Neural crest cell (in vitro differentiated cells): ENCODE measurements at places on chromosomes 5 and 9.

DNA sequence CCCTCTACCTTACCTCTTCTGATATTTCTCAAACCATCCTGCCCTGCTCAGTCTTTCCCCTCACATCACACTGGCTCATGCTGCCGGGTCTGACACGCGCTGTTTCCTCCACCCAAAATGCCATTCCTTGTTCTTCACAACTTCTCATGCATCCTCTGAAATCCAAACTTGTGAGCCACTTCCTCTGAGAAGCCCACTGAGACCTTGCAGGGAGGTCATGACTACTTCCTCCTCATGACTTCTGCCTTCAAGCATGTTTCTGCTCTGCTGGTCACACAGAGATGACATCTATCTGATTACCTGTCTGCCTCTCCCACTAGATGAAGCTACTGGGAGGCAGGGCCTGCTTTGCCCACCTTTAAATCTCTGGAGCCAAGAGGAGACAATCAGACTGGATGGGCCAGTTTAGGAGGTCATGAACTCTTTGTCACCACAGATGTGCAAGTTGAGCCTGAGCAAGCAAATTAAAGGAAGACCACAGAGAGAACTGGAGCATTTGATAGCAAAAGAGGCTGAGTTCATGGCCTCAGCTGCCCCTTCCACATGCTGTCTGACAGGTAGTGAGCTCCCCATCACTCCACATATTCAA is 119.8 kb upstream of the TBC1D2 start:
- DNase-seq = no peak
- no peak overlapping the region for H3K27ac ChIP-seq
- H3K27me3 ChIP-seq = peaks cover 3% of the 10 kb centered on the region
- peaks cover 4% of the 10 kb centered on the region for H3K4me1 ChIP-seq
- H3K4me3 ChIP-seq = no peak overlapping the region

GRCh38 chr9:93295456-93296076 is 111.6 kb downstream of the WNK2 start:
- H3K36me3 ChIP-seq = no peaks in the 10 kb centered on the region
- peaks cover 3% of the 10 kb centered on the region for H3K27me3 ChIP-seq
- DNase-seq = no peak
- H3K4me1 ChIP-seq = peaks cover 2% of the 10 kb centered on the region

DNA sequence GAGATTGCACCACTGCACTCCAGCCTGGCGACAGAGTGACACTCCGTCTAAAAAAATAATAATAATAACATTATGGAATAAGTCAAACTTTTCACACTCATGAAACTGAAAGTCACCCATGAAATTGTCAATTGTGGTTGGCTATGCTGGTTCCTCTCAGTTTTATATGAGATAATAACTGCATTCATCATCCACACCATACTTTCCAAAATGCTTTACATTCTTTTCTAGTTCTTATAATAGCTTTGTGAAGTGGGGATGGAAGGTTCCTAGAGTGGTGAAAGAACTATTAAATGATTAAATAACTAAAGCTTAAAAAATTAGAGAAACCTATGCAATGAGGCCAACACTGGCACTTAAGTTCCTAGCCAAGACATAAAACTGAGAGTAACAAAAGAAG is 12.6 kb upstream of the ASPN start:
- DNase-seq = no peak
- H3K4me3 ChIP-seq = no peak overlapping the region
- H3K36me3 ChIP-seq = no peaks in the 10 kb centered on the region
- H3K4me1 ChIP-seq = peaks cover 16% of the 10 kb centered on the region
- no peaks in the 10 kb centered on the region for H3K27me3 ChIP-seq
- H3K27ac ChIP-seq = no peak overlapping the region

- peak; percentile 84 for DNase-seq
- H3K4me1 ChIP-seq = peaks cover 26% of the 10 kb centered on the region
- peak within 1 kb of the TSS; percentile 99 for H3K27ac ChIP-seq
- no peaks in the 10 kb centered on the region for H3K27me3 ChIP-seq
- peak within 1 kb of the TSS; percentile 99 for H3K4me3 ChIP-seq
- H3K36me3 ChIP-seq = peaks cover 7% of the 10 kb centered on the region
Observed at GRCh38 chr5:134176511-134177368, at the start of gene SKP1. TSS of gene SKP1 (minus strand) at chr5:134176950. CDS start at chr5:134174022, 2,928 bp downstream.

GRCh38 chr5:108006791-108007190 is 336.1 kb upstream of the EFNA5 start:
- no peak overlapping the region for H3K4me3 ChIP-seq
- no peaks in the 10 kb centered on the region for H3K36me3 ChIP-seq
- H3K4me1 ChIP-seq = peaks cover 4% of the 10 kb centered on the region
- no peak overlapping the region for H3K27ac ChIP-seq
- no peaks in the 10 kb centered on the region for H3K27me3 ChIP-seq
- no peak for DNase-seq

DNA sequence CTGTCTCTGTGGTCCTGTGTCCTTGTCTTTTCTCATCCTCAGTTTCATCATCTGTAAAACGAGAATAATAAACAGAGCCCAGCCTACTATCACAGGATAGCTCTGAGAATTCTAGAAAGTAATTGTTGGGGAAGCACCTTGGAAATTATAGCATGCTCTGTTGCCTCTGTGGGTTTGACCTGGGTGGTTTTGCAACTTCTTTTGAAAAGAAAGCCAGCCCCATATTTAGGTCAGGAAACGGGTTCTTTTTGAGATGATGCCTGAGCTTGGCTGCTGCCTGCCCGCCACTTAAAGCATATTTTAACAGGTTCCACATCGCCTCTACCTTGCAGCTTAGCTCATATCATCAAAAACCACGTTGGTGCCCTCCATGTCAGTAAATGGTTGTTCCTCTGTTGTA is 111.1 kb downstream of the TLR4 start:
- no peak for DNase-seq
- H3K4me1 ChIP-seq = no peaks in the 10 kb centered on the region
- no peak overlapping the region for H3K27ac ChIP-seq
- H3K27me3 ChIP-seq = peaks cover 3% of the 10 kb centered on the region

DNA sequence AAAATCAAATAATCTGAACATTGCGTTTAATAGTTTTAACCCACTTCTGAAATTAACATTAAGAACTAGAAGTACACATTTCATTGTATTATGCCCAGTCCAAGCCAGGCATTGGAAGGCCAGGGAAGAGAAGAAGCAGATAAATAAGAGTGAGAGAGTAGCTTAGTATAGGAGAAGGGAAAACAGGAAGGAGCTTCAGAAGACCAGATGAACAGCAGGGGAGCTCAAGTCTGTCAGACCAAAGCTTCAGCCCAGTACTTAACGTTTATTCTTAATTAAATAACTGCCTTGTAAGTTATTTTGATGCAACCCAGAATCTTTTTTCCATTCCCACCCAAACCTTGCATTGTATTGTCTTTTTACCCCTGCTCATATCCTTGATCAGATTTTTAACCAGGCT is 11.5 kb upstream of the FAM120AOS start:
- H3K4me1 ChIP-seq = peaks cover 57% of the 10 kb centered on the region
- H3K27ac ChIP-seq = no peak overlapping the region
- DNase-seq = no peak
- H3K36me3 ChIP-seq = no peaks in the 10 kb centered on the region
- H3K4me3 ChIP-seq = no peak overlapping the region

GRCh38 chr9:75130621-75131230 is 42.4 kb downstream of the OSTF1 start:
- no peaks in the 10 kb centered on the region for H3K36me3 ChIP-seq
- H3K27me3 ChIP-seq = no peaks in the 10 kb centered on the region

- H3K4me3 ChIP-seq = no peak overlapping the region
- H3K27me3 ChIP-seq = no peaks in the 10 kb centered on the region
- peaks cover 23% of the 10 kb centered on the region for H3K4me1 ChIP-seq
- no peak overlapping the region for H3K27ac ChIP-seq
Observed at GRCh38 chr9:9749591-9749990, 863.2 kb downstream of the PTPRD start.

DNA sequence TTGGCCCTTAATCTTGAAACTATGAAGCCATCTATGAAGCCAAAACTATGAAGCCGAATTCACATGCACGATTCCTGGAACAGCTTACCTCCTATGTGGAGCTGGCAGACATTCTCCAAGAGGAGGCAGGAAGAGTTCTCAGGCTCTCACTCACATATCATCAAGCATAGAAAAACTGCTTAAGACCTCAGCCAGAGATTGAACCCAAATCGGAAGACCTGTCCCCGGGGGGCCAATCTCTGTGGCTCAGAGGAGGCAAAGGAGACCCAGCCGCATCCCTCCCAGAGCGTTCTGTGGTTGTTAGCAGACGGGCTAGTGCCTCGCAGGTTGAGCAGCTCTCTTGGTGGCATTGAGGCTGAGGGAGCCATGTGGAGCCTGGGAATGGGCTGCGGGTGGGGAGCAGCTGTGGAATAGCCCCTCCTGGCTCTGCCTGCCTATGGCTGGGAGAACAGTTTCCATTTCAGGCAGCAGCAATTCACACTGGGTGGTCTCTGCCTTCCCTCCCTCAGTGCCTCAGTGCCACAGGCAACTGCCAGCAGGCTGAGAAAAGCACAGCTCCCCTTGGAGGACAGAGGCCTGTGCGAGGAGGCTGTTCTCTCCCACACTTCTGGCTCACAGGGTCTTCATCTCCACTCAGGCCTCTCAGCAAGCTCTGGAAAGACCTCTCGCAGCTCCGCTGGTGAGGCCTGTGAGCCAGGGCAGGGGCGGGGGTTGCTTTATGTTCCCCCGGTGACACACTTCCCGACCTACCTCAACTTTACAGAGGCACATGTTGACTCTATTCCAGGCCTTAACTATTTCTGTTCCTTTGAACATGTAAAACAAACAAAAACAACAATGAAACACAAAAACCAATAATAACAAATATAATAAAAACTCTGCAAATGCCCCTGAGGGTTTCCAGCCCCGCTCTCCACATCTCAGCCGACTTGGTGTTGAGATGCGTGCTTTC is 17.4 kb upstream of the TMEM174 start:
- H3K27ac ChIP-seq = no peak overlapping the region
- peaks cover 6% of the 10 kb centered on the region for H3K27me3 ChIP-seq
- no peak for DNase-seq
- no peaks in the 10 kb centered on the region for H3K4me1 ChIP-seq
- H3K4me3 ChIP-seq = no peak overlapping the region

- no peak overlapping the region for H3K4me3 ChIP-seq
- H3K4me1 ChIP-seq = peaks cover 7% of the 10 kb centered on the region
- no peak for DNase-seq
- peak overlapping the region; percentile 19 for H3K27ac ChIP-seq
- no peaks in the 10 kb centered on the region for H3K36me3 ChIP-seq
Observed at GRCh38 chr5:139878093-139878492, 82.5 kb downstream of the PSD2 start.

DNA sequence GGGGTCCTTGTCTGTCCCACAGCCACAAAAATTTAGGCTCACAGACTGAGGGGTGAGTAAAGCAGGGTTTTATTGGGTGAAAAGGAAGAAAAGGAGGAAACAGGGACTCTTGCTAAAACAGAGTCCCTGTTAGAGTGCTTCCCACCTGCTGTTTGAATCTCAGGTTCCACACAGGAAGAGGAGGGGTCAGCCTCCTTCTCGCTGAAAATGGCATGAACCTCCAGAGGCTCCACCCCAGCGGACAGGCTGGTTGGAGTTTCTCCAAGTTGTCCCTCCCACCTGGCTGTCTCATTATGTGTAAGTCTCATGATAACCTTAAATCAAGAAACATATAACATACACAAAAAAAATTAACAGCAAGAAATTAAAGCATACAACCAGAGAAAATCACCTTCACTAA is 28.3 kb upstream of the UHRF2 start:
- no peak for DNase-seq
- H3K4me1 ChIP-seq = no peaks in the 10 kb centered on the region
- no peak overlapping the region for H3K27ac ChIP-seq

GRCh38 chr9:38518826-38519225 is 94.6 kb upstream of the IGFBPL1 start:
- H3K27me3 ChIP-seq = no peaks in the 10 kb centered on the region
- no peak for DNase-seq
- H3K27ac ChIP-seq = no peak overlapping the region

GRCh38 chr5:100249884-100250269 is 285.3 kb upstream of the FAM174A start:
- no peak overlapping the region for H3K4me3 ChIP-seq
- no peaks in the 10 kb centered on the region for H3K27me3 ChIP-seq
- H3K36me3 ChIP-seq = no peaks in the 10 kb centered on the region
- DNase-seq = no peak

DNA sequence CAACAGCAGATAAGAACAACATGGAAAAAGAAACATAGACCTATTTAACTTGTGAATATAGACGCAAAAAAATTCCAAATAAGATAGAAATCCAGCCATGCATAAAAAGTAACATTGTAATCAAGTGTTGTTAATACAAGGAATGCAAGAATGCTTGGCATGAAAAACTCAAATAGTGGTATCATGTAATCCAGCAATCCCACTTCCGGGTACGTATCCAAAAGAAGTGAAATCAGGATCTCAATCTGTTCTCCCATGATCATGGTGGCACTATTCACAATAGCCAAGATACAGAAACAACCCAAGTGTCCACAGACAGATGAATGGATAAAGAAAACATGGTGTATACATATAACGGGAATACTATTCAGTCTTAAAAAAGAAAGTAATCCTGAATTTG is 437.4 kb downstream of the ARHGEF28 start:
- H3K36me3 ChIP-seq = no peaks in the 10 kb centered on the region
- no peak overlapping the region for H3K4me3 ChIP-seq
- peaks cover 13% of the 10 kb centered on the region for H3K4me1 ChIP-seq
- no peaks in the 10 kb centered on the region for H3K27me3 ChIP-seq

- no peak overlapping the region for H3K4me3 ChIP-seq
- no peaks in the 10 kb centered on the region for H3K36me3 ChIP-seq
- H3K27ac ChIP-seq = no peak overlapping the region
- no peak for DNase-seq
Observed at GRCh38 chr5:167720259-167720658, 571.2 kb upstream of the WWC1 start.

DNA sequence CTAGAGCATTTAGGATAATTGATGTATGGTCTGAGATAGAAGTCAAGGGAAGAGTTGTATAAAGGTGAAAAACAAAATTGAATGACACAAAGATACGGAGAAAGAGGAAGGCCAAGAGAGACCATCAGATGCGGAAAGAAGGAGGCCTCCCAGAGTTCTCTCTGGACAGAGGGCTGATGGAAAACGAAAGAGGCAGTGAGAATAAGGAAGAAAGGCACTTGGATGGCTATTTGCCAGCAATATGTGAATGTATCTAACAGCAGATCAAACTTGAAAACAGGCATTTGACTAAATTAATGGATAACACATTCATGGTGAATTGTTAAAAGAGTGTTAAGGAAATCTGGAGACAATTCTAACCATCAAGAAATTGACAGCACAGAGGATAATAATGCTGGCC is 2.4 kb upstream of the DOCK8 start:
- peaks cover 47% of the 10 kb centered on the region for H3K27me3 ChIP-seq
- no peak overlapping the region for H3K4me3 ChIP-seq
- no peaks in the 10 kb centered on the region for H3K36me3 ChIP-seq
- no peaks in the 10 kb centered on the region for H3K4me1 ChIP-seq
